ENCODE measurements at places on chromosomes 4 and X.

DNA sequence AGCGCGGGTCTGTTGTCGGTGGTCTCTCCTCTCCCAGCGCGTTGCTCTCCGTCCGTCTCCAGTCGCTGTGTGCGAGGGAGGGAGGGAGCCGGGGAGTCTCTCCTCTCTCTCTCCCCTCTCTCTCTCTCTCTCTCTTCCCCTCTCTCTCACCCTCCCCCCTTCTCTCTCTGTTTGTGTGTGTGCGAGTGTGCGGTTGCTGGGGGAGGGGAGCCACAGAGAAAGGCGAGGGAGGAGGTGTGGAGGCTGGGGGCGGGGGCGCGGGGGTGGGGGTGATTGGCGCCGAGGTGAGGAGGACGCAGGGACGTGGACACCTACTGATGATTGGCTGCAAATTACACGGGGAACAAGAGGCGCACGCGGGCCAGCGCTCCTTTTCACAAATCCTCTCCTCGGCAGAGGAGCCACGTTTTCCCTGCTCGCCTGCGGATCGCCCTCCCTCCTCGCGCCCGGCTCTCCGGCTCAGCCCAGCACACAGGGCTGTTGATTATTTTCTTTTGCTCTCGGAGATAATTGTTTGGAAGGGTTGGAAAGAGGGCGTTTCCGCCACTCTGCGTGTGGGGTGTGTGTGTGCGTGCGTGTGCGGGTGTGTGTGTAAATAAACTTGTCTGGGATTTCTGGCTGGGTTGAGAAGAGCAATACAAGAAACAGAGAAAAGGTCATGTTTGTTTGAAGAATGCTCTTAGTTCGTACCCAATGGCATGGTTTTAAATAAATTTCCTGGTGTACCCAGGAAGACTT is at the start of gene CXXC4:
CXXC4 (minus strand) TSS at position 73 of the 738 bp plus-strand sequence. CDS start 3,092 bp downstream, outside the sequence.
- ATAC-seq: no peak

DNA sequence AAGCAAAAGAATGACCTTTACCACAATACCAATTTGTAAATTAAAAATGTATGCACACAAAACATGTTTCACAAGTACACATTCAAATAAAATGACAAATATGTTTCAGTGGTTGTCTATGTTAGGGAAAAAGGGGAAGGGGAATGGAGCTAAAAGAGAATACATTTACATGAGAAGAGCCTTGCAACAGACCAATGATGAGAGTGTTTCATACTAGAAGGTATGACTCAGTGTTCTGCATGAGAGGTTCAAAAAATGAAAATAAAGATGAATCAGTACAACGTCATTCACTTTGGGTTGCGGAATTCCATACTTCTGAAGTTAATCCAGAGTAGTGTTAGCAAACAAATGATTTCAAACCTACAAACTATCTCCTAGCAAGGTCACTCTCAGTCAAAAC is 51.7 kb downstream of the RPGR start:
- peak; percentile 34 for ATAC-seq

- no peak for ATAC-seq
Measured at GRCh38 chr4:162015090-162015489, 148.7 kb downstream of the FSTL5 start.

DNA sequence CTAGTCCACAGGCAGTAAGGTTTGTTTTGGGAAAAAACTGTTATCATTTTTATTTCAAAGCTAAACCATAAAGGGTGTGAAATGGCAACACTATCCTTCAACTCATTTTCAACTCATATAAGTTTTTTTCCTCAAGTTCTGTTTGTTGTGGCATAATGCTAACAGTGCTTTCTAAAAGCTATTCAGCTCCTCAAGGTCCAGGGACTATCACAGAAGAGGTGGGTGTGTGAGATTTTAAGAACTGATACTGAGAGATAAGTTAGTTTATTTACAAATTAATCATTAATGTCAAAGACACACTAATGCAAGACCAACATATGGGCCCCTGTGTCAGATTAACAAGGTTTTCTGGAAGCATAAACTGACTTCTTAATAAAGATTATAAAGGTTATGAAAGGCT is 11.8 kb downstream of the UGT2B15 start:
- no peak for ATAC-seq

- ATAC-seq: no peak
Measured at GRCh38 chr4:153154007-153154975, 50.0 kb upstream of the TRIM2 start.

GRCh38 chr4:12538162-12538561 is 946.0 kb downstream of the RAB28 start:
- no peak for ATAC-seq

- ATAC-seq: no peak
Measured at GRCh38 chr4:183158062-183158461, 59.0 kb downstream of the WWC2 start.

GRCh38 chr4:7087036-7087435 is 19.2 kb upstream of the GRPEL1 start:
- no peak for ATAC-seq

DNA sequence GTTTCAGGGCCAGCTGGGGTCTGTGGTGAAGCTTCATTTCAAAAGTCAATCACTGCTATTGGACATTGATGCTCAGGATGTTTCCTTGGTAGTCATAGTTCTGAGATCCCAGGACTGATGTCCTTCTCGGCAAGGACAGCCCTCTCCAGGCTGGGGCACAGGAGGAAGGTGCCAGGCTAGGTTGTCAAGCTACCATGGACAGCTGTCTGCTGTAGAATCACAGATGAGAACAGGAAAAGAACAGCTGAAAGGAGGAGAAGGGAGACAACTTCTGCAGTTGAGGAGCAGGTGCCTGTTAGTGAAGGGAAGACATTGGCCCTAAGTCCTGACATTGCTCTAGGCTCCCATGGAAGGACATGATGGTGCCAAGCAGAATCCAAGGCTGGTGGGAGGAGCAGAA is 58.0 kb downstream of the XAGE2 start:
- ATAC-seq: no peak

DNA sequence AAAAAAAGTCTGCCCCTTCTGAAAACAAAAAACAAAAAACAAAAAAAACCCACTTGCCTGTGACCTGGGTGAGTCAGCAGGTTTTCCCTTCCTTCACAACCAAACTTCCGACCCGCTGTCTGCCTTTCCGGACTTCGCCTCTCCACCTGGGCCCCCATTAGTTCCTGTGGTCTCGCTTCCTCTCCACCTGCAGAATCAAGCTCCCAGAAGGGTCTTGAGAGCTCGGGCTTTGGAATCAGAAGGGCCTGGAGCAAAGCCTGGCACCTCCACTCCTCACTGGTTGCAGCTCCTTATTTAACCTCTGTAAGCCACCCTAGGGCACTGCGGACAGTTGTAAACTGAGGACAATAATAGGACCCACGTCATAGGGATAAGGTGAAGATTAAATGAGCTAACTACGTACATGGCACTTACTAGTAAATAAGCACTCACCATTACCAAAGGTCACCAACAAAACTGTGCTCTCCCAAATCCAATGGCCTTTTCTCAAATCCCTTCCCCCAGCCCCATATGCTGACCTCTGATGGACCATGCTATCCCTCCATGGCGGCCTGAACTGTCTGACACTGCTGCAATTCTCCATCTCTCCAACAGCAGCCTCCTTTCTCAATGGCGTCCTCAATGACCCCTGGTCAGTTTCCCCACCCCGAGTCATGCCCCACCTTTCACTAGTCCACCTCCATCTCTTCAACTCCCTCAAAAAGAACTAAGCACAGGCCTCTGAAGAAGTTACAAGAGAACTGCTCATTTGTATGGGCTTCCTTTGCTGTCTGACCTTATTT is 64.2 kb downstream of the IRF2 start:
- peak; percentile 45 for ATAC-seq

DNA sequence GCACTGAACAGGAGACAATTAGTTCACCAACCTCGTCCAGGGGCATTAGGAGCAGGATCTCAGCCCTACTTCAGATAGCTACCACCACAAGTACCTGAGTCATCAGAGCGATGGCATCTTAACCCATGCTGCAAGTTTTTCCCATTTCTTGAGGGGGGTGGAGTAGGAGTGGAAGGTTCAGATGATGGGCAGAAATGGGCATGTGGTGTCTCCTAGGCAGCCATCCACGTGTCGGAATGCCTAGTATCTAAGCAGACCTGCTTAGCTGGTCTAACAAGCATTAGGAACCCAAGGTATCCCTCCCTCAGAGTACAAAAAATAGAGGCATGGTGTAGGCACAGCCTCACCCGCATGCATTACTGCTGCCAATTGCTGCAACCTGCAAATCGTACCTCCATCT is 159.1 kb upstream of the DGKK start:
- no peak for ATAC-seq

DNA sequence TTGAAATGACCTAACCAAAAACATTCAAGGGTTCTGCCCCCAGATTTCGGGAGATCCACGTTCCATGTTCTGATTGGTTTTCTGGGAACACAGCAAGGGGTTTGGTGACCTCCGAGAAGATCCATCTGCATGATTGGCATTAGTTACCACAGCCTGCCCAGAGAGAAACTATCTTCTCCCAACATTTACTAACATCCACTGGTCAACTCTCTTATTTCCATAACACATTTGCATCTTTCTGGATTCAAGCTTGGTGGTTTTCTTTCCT is 15.6 kb downstream of the SHOX start:
- no peak for ATAC-seq

GRCh38 chr4:128298852-128299251 is 11.2 kb upstream of the PGRMC2 start:
- no peak for ATAC-seq

DNA sequence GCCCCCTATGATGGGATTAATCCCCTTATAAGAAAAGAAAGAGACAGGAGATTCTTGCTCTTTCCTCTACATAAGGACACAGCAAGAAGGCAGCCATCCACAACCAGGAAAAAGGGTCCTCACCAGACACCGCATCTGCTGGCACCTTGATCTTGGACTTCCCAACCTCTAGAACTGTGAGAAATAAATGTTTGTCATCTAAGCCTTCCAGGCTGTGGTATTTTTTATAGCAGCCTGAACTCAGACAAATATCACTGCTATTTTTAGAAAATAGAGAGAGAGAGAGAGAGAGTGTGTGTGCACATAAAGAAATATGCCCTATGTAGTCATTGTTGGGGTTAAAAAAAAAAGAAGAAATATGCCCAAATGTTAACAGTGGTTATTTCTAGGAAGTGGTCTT is 104.2 kb downstream of the PAPSS1 start:
- no peak for ATAC-seq

- ATAC-seq: peak; percentile 70
Measured at GRCh38 chrX:130330706-130331105, 9.0 kb upstream of the SLC25A14 start.
